Upper lobe of left lung (tissue), 6 donors: ENCODE measurements at places on chromosomes 5 and 9.

GRCh38 chr5:75046366-75047142 lies 5.8 kb downstream of the GCNT4 start:
- no peak for DNase-seq

DNA sequence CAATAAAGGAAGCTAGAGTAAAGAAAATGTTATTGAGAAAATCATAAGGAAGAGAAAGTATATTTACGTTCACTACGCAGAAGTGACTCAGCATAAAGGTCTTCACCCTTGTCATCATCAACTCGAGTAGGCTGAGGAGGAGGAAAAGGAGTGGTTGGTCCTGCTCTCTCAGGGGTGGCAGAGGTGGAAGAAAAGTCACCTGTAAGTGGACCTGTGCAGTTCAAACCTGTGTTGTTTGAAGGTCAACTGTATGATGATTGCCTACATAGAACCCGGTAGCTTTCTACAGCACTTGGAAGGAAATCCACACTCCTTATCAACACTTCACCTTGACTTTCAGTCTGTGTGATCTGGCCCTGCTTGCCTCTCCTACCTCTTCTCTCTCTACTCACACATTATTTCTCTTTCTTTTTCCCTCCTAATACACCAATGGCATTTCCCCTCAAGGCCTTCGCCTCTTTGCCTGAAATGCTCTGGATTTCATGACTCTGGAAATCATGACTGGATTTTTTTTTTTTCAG lies 109.3 kb upstream of the CPEB4 start:
- DNase-seq: peak; percentile 54

- DNase-seq: no peak
Measured at GRCh38 chr9:124660341-124660801, 110.7 kb downstream of the NR6A1 start.

GRCh38 chr9:21015129-21015815 lies 16.2 kb downstream of the HACD4 start:
- no peak for DNase-seq

- no peak for DNase-seq
Measured at GRCh38 chr9:107685901-107686300, 196.3 kb upstream of the KLF4 start.

- no peak for DNase-seq
Measured at GRCh38 chr5:88656221-88656950, 226.6 kb downstream of the MEF2C start.

DNA sequence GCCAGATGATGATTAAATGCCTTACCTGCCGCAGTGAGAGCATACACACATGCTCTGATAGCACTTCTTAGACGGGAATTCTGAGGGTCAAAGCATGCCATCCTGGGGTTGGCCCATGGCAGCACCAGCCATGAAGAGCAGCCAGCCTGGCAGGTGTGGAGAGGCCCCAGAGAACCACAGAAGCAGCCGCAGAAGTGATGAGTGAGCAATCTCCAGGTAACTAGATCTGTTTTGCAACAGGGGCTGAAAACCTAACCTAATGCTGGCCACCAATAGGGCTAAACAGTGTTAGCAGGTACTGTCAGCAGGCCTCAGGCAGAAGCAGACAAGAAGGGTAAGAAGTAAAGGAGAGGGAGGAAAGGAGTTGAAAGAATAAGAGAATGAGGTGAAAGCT lies 33.5 kb upstream of the HOMER1 start:
- DNase-seq: no peak

DNA sequence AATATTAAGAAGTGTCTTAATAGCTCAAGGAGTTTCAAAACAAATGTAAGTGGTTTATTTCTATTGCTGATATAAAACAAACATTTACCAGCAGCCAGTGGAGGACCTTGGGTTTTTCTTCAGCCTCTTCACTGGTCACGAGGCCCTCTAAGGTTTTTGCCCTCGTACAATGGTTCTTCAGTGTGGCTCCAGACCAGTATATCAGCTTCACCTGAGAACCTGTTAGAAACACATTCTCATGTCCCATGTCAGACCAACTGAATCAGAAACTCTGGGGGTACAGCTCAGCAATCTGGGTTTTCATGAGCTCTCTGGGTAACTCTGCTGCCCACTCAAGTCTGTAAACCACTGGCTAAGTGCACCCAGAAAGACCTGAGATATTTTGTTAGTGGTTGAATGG lies 12.9 kb downstream of the WWC1 start:
- peak; percentile 56 for DNase-seq

- no peak for DNase-seq
Measured at GRCh38 chr5:132142459-132142858, 68.9 kb downstream of the CSF2 start.

- DNase-seq: no peak
Measured at GRCh38 chr9:93184432-93185265, 710 bp downstream of the WNK2 start.
